ENCODE measurements at places on chromosomes 7 and 10.

DNA sequence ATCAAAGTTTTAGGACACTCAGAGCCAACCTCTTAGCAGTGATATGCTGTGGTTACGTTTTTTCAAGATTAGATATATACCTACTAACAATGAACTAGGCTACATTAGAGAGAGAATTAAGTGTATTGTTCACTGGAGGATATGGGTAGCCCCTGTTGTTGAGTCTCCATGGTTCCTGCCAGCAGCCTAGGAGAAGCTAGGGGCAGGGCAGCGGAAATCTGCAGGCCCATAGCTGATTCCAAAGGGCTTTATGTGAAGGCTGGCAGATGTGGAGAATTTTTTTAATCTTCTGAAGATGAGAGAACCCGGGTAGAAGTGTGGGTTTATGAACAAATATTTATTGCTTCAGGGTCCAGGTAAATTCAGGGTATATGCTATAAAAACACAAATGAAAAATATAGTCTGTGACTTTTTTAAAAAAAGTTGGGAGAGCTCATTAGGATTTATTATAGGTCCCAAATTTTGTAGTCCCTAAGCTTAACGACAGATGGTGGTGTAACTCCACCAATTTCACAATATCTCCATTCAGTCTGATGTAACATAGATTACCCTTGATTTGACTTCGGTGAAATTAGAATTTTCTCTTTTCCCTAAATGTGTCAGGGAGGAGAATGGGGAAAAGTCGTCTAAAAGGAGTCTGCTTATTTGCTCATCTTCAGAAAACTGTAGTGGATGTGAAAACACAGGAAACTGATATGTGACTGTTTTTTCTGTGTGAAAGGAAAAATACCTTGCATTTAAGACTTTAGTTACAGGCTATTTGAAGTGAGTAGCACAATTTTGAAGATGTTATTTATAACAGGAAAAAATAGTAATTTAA is 163.0 kb upstream of the PPP1R3A start:
- DNase-seq = peak; percentile 70

GRCh38 chr7:22793593-22794462 is 28.8 kb downstream of the TOMM7 start:
- DNase-seq = no peak

DNA sequence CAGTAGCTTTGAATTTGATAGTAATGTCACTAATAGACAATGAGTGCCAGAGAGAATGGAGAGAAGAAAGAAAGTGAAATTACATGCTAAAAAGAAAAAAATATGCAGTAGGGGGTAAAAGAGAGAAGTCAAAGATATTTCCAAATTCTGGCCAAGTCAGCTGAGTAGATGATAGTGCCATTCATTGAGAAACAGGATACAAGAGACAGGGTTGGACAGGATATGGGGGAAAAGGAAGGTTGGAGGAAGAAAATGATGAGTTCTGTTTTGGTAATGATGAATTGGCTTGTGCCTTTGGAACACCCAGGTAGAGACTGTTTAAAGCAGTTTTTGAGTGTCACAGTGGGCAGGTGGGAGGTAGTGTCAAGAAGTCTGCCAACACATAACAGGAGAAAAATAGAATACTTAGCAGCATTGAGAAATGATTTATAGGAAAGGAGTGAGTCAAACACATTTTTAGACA is 78.3 kb downstream of the LRRC17 start:
- DNase-seq = no peak

DNA sequence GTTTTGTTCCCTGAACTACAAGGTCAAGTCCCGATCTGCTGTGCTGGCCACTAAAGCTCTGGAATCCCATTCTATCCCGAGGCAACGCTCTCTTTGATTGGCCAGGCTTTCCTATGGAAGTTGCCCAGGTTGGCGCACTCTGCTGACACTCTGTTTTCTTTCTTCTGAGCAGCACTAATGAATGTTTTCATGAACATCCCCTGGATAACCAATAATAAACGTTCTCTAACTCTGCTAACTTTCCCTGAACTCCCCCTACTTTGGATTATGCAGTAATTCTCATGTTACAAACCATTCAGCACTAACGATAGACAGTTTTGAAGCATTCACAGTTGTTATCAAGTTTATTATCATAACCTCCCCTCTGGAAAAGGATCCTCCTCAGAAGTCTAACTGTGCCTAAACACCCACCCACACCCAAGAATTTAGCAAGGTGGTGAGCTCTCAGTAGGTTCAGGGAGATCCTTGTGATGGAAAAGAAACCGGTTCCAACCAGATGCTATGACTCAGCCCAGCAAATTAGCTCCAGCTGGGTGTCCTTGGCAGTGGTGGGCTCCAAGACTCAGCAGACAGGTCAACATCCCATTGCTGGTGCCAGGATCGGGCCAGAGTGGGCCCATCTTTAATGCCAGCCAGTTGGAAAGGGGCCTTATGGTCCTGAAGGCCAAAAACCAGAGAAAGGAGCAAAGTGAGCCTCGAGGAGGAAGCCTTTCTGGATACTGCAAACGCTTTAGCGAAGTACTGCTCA is 68.4 kb downstream of the CREB3L2 start:
- peak; percentile 79 for DNase-seq

- no peak for DNase-seq
Observed at GRCh38 chr10:79449181-79450146, 4.0 kb upstream of the ZCCHC24 start.

DNA sequence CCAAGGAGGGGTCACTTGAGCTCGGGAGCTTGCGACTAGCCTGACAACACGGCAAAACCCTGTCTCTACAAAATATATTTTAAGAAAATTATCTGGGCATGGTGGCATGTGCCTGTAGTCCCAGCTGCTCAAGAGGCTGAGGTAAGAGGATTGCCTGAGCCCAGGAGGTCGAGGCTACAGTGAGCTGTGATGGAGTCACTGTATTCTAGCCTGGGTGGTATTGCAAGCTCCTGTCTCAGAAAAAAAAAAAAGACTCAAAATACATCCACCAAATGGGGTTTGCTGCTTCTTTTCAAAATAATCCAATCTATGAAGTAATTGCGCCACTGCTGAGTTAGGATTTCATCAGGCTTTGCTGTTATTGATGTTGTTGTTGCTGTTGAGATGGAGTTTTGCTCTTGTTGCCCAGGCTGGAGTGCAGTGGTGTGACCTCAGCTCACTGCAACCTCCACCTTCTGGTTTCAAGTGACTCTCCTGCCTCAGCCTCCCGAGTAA is 11.1 kb upstream of the VIM start:
- no peak for DNase-seq

- no peak for DNase-seq
Observed at GRCh38 chr7:101137651-101138212, 10.8 kb downstream of the SERPINE1 start.

GRCh38 chr7:151193203-151193978 is 6.3 kb upstream of the ASB10 start:
- DNase-seq = no peak

DNA sequence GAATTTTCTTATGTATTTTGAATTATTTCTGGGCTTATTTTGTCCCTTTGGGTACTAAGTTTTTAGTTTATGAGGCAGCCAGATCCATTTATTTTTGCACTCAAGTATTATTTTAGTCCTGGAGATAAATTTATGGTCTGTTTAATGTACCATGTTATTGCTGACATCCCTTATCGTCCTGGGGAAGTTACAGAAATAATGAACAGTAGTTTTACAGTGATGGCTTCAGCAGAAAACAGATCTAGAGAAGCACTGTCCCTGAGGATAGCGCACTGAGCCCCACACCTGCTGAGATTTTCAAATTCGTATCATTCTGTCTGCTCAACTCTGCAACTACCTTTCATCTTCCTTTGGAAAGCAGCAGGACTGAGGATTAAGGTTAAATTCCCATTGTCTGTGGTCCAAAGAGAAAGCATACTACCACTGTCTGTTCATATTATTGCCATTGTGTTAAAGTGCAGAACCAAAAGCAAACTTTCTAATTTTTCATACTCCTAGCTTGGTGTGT is 168.3 kb downstream of the SNX13 start:
- no peak for DNase-seq

DNA sequence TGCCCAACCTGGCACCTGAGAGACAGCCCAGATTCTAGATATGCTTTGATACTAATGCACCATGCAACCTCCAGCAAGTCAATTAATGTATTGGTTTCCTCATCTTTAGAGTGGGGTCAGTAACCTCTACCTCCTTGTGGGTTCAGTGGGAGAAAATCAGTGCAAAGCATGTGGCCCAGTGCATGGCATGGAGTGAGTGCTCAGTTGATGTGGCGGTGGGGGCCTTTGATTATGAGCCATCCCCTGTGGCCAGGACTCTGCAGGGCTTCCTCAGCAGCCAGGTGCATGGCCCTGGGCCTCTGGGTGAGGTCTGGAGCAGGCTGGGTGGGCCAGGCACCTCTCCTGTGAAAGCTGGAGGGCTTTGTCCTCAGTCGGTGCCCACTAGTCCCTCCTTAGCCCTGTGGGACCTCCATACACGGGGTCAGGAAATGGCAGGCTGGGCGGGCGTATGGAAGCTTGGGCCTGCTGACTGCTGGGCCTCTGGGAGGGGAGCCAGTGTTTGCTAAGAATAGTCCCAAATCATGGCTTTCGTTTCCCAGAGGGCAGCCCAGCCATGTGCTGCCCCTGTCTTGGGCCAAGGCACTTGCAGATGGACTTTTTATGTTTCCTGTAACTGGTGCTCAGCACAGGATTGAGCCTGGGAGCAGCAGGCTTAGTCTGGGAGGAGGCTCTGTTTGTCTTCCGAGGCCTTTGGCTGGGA is 3.4 kb downstream of the PALD1 start:
- no peak for DNase-seq

GRCh38 chr7:2173189-2173827 is 59.4 kb downstream of the MAD1L1 start:
- DNase-seq = no peak
